ENCODE measurements at places on chromosomes 12 and 14.

- DNase-seq, result no peak
These were observed 67.4 kb upstream of the SLC38A2 start for GRCh38 chr12:46439793-46440511.

DNA sequence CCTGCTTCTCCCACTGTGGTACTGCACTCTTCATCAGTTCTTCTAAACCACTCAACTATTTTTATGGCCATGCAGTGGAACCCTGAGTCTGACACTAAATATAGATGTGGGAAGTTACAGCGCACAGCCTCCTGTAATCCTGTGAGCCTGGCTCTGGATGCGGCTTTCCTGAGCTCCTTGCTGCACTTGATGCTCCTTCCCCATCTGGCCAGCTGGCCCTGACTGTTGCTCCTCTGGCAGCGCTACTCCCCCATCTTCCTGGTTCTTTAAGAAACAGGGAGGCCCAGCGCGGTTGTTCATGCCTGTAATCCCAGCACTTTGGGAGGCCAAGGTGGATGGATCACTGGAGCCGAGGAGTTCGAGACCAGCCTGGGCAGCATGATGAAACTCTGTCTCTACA, 24.6 kb downstream of the IQSEC3 start:
- DNase-seq, result no peak

DNA sequence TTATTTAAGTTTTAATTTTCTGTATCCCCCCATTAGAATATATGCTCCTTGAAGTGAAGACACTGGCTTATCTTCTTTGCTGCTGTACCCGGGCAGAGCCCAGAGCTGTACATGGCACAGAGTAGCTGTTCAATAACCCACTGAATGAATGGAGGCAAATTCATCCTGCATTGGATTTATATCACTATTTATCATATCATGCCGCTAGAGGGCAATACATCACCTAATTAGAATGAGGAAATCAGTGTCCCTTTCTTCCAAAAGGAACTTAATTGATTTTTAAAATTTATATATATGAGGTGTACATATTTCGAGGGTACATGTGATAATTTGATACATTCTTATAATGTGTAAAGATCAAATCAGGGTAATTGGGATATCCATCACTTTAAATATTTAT, 89.2 kb upstream of the TMEM260 start:
- no peak for DNase-seq

GRCh38 chr12:84802161-84802560, 110.4 kb downstream of the SLC6A15 start:
- DNase-seq, result no peak

DNA sequence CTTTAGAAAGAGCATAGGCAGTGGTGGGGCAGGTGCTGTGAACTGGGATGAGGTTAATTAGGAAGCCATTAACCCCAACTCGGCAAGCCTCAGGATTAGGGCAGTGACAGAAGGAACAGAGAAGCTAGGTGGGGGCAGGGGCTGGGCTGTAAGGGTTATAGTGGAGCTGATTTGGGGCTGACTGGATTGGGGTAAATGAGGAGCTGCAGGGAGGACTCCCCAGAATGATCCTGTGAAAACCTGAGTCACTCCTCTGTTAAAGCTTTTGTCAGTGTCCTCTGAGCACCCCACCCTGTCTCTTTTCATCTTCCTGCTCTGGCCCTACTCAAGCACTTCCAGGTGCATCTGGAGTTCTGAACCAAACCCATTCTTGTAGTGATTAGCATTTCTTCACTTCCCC, 4.4 kb downstream of the KLC1 start:
- DNase-seq, result no peak

DNA sequence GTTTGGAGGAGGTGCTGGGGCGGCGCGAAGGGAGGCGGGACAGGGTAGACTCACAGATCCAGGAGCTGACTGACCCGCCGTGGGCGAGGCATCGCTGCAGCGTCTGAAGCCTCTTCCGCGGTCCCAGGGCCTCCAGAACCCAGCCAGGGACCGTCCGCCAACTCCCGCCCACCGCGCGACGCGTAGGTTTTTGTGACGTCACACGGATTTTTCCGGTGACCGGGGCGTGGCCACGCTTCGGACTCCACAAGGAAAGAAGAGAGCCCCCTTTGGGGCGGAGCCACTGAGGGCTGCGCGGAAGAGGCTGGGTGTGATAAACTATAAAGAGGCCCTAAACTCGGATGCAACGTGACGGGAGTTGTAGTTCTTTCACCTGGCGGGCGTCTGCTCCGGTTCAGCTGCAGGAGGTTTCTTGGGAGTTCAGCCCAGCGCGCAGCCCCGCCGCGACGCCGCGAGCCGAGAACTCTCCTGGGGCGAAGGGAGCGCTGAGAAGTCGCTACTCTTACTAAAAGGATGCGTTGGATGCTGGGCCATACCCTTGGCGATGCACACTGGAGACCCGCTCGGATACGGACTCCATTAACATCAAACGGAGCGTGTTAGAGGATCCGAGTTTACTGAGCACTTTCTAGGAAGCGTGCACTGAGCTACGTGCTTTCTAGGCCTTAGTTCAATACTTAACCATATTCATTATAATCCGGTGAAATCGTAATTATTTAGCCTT, at the start of gene AMN1:
Gene AMN1 (minus strand): TSS at position 105 of the 724 bp plus-strand sequence. CDS start 13 bp downstream, at position 92.
- DNase-seq, result peak; percentile 95

GRCh38 chr14:30894923-30895515, 20.7 kb downstream of the COCH start:
- no peak for DNase-seq

DNA sequence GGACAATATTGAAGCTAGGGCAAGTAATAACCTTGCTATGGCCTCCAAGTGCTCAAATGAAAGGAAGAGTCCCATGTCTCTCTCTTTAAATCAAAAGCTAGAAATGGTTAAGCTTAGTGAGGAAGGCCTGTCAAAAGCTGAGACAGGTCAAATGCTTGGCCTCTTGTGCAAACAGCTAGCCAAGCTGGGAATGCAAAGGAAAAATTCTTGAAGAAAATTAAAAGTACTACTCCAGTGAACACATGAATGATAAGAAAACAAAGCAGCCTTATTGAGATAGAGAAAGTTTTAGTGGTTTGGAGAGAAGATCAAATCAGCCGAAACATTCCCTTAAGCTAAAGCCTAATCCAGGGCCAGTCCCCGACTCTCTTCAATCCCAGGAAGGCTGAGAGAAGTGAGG, 84.1 kb upstream of the PLEKHA5 start:
- no peak for DNase-seq

DNA sequence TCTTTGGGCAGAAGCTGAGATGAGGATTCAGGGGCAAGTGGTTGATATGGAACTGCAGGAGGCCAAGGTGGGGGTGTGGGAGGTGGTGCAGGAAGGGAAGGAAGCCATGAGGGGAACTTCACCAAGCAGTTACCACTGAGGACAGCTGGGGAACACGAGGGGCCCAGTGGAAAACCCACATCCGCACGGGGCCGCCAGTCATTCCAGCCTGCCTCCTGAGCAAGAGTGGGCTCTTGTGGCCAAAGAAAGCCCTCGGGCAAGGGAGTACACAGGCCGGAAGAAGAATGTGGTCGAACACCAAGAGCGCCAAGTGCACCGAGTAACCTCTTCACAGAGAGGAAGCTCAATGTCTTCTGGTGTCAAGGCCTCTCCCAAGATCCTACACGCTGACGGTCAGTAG, 252.2 kb upstream of the FOXN3 start:
- DNase-seq, result no peak

DNA sequence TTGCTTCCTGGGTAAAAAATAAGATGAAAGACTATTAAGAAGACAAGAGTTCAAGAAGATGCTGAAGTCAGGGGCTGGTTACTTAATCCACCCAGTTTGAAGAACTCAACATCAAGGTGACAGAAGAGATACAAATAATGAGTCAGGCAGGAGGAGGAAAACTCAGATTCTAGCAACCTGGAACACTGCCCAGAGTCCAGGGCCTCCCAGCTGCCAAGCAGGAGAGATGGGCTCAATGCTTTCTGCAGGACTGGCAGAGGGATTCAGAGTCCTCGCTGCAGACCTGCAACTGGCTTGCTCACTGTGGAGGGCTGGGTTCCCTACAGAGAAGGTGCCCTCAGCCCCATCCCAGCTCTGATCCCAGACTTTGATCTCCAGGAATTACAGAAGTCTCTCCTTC, 28.6 kb upstream of the CEBPE start:
- no peak for DNase-seq

DNA sequence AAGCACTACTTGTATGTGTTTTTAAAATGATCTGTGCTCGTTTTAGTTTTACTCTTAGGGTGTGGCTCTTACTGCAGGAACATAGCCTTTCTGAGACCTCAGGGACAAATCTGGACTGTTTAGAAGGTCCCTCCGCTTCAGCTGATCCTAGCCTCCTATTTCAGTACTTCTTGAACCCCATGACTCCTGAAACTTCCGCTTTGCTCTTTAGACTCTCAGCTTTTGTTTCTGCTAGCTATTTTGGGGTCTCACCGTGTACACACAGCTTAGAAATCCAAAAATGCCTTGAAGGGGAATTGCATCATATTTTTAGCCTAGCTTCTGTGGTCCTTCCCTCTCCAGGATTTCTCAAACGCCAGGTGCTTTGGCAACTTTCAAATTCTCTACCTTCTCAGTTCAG, 8.3 kb downstream of the OR11G2 start:
- DNase-seq, result no peak

DNA sequence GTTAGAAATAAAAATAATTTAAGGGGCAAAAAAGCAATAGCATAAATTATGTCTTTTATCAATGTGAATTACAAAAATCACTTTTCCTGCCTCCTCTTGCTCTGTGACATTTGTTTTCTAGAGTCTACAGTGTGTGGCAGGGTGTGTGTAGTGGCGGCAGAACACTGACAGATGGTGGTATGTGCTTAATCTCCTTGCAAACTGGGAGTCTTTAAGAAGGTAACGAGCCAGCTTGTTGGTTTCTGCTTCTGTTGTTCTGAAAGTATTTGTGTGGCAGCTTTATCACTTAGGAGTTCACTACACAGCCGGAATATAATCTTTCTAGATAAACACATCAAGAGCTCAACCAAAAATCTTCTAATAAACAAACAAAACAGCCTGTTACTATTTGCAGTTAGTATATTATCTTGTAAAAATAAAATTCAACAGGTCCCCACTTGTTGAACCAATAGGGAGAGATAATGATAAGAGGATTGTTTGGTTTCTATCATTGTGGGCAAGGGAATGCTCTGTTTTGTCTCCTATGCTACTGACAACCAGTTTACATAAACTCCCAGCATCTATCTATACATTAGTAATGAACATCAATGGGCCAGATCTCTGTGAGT, 13.0 kb downstream of the CDKL1 start:
- no peak for DNase-seq

- no peak for DNase-seq
These were observed 3.2 kb downstream of the MLH3 start for GRCh38 chr14:75048101-75048500.

GRCh38 chr14:34874386-34875030, 652 bp downstream of the BAZ1A start:
- DNase-seq, result no peak

DNA sequence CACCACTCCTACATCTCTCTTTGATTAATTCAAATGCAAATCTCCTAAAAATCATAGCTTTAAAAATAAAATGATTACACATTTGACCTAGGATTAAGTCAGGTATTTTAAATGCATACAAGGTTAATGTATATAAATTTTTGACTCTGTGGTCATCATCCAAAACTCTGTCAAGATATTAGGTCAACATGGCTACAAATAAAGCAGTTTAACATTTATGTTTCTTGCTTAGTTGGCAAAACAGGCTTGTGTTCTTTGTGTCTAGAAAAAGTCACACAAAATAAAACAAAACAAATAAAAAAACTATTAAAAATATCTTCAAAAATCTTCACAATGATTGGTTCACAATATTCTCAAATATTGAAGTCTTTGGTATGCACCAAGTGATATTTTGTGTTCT, 473.2 kb downstream of the LRFN5 start:
- no peak for DNase-seq
